Stimulated activated CD8-positive, alpha-beta memory T cell treated with anti-CD3 and anti-CD28 coated beads, Interleukin-4, amount 100 ng/mL, for 1 hour (primary cell): ENCODE measurements at places on chromosomes 5 and 9.

DNA sequence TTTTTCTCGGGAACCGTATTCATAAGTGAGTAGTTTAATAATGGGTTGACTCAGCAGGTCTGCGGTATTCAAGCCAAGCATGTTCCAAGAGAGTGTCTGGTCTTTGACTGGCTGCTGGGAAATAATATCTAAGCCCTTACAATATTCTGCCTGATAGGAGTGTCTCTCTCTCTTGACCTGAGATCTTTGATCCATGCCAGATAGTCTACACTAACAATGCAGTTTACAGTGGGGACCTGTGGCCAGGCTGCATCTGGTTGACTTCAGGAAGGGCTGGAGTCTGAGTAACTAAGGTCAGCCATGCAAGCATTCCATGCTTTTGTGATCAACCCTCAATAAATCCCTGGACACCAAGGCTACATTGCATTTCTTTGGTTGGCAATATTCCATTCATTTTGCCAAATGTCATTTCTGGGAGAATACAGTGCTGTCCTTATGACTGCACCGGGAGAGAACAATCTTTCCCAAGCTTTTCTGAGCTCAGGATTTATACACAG is 195.5 kb downstream of the SEMA5A start:
- DNase-seq = no peak

- no peak for DNase-seq
Observed at GRCh38 chr9:136763649-136764035, 676 bp downstream of the LCN15 start.

- no peak for DNase-seq
Observed at GRCh38 chr9:89797255-89797654, 192.4 kb downstream of the GADD45G start.

- no peak for DNase-seq
Observed at GRCh38 chr5:69091771-69092170, 2.0 kb upstream of the SLC30A5 start.

DNA sequence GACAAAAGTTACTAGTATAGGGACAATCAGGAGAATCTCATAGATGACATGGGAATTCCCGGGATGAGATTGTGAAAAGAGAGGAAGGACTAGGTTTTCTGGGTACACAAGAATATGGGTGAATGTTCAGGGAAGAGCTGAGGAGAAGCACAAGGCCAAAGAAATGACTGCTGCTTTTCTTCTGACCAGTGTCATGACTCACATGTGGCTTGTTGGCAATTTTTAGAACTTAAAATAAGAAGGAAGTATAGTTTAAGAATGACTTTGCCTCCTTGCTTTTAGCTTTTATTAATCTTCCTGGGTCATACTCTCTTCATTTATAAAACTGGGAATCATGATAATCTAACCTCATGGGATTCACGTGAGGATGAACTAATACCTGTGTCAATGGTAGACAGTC is 652.4 kb upstream of the MEF2C start:
- DNase-seq = no peak

GRCh38 chr5:136108180-136108611 is 24.4 kb upstream of the SMAD5 start:
- DNase-seq = no peak

DNA sequence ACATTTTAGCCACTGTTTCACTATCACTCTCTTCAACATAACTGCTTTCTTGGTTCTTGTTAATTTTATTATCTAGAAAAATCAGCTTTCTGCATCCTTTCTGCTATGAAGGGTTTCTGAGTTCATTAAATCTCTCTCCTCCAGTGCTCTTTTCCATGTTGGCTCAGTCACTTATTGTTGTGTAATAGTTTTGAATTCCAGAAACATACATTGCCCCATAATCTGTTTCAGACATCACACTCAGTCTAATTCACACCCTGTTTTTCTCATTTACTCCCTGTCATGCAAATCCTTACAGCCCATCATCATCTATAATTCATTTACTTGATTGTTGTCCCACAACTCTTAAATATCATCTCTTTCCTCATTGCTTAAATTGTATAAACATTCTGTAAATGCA is 176.1 kb upstream of the CDH12 start:
- no peak for DNase-seq

DNA sequence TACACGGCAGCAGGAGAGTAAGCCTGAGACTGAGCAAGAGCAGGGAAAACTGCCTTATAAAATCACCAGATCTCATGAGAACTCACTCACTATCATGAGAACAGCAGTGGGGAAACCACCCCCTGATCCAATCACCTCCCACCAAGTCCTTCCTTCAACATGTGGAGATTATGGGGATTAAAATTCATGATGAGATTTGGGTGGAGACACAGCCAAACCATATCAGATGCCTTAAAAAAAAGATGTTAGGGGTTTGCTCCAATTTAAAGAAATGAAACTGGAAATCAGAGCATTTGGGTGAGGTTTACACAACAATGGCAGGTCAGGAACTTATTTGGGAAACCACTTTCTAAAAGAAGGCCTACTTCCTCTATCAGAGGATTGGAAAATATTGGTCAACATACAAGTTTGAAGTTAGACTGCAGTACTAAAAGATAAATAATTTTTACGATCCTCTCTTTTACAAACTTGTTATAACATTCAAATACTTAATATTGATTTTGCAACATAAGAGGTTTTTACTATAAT is 105.1 kb downstream of the FBN2 start:
- DNase-seq = no peak

DNA sequence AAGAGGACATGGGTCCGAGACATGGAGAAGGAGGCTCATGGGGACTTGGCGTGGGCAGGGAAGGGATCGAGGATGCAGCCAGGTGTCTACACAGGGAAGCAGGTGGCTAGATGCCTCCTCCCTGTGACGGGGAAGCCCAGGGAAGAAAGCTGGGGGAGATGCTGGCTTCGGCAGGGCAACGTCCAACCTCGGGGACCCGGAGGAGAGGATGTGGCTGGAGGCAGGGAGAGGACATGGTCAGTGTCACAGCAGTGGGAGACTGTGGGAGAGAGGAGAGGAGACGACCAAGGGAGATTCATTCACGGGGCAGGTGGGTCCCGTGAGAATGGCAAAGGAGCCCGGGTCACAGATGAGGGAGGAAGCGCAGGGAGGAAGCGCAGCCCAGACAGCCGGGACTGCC is 73.2 kb upstream of the PHYKPL start:
- DNase-seq = no peak

- DNase-seq = no peak
Observed at GRCh38 chr5:1860949-1861348, 21.8 kb downstream of the IRX4 start.
